ENCODE measurements at places on chromosomes 7 and 10. TPM values are rescaled to one million over a fixed set of nuclear protein-coding genes. Genes with fewer than 3 reads are reported as not detected.

GRCh38 chr7:158837790-158838637 is 8.7 kb upstream of the ESYT2 start:
- DNase-seq = no peak

The GJD4 gene
- polyA plus RNA-seq = not detected

The TEX36 gene
- polyA plus RNA-seq = not detected

DNA sequence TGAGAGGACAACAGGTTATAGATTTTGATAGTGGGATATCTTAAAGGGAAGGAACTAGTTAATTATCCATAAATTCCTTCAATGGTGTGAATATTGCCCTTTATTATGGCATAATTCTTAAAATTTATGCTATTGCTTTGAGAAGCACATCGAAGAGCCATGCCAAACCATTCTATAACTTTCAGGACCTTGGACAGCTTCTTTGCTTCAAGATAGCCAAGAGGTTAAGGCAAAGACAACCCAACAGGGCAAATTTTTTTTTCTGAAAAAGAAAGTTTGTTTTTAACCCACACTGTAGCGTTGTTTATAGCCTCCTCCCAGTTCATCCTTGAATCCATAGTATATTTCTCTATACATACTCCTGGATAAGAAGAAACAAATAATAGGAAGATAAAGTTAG is 103.2 kb downstream of the NRG3 start:
- no peak for DNase-seq

- no peak for DNase-seq
These were observed 88.3 kb downstream of the ARMH3 start for GRCh38 chr10:101967713-101968112.

- no peak for DNase-seq
These were observed 202.0 kb upstream of the SEMA3C start for GRCh38 chr7:81120803-81121202.

GRCh38 chr10:23558361-23558799 is 119.5 kb downstream of the OTUD1 start:
- no peak for DNase-seq

All from CD4-positive, alpha-beta memory T cell (primary cell).